ENCODE measurements at places on chromosomes 6 and 20.

GRCh38 chr6:127475135-127475822, 16.1 kb upstream of the KIAA0408 start:
- DNase-seq: no peak

- DNase-seq: peak; percentile 81
Measured at GRCh38 chr6:49849213-49849907, 17.0 kb downstream of the CRISP1 start.

GRCh38 chr6:88641178-88641903, 322.1 kb downstream of the RNGTT start:
- DNase-seq: peak; percentile 12

- DNase-seq: no peak
Measured at GRCh38 chr20:1308067-1308701, 20.8 kb downstream of the SDCBP2 start.

- DNase-seq: no peak
Measured at GRCh38 chr6:34144581-34145160, 1.2 kb downstream of the GRM4 start.

Data from pons (tissue), 1 donor.